ENCODE measurements at places on chromosomes 2 and 18. TPM values are rescaled to one million over a fixed set of nuclear protein-coding genes. Genes with fewer than 3 reads are reported as not detected.

GRCh38 chr2:16614314-16614860 lies 51.2 kb downstream of the CYRIA start:
- no peak overlapping the region for H3K4me3 ChIP-seq
- no peaks in the 10 kb centered on the region for H3K36me3 ChIP-seq
- no peak for DNase-seq
- no peaks in the 10 kb centered on the region for H3K27me3 ChIP-seq
- no peak overlapping the region for H3K27ac ChIP-seq
- no peaks in the 10 kb centered on the region for H3K4me1 ChIP-seq

- DNase-seq: no peak
- H3K27me3 ChIP-seq: no peaks in the 10 kb centered on the region
- no peak overlapping the region for H3K27ac ChIP-seq
Observed at GRCh38 chr2:232117413-232117812, 155.9 kb downstream of the DIS3L2 start.

GRCh38 chr2:56444339-56444738 lies 260.5 kb downstream of the CCDC85A start:
- H3K27me3 ChIP-seq: no peaks in the 10 kb centered on the region
- H3K4me3 ChIP-seq: no peak overlapping the region
- H3K36me3 ChIP-seq: no peaks in the 10 kb centered on the region
- H3K4me1 ChIP-seq: no peaks in the 10 kb centered on the region
- peak; percentile 37 for DNase-seq

DNA sequence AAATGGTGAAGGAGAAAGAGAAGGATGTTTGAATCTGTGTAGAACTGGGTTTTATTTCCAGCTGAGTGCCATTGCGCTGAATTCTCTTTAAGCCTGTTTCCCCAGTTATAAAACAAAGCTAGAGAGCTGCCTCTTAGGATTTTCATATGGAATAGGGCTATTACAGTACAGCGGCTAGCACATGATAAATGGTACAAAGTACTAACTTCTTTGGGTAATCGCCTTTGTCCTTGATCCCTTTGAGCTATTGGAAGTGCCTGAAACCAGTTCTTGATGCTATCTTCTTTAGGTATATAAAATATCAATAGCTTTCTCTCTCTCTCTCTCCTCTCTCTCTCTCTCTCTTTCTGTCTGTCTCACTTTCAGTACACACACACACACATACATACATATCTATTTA lies 71.3 kb downstream of the SOX11 start:
- no peaks in the 10 kb centered on the region for H3K36me3 ChIP-seq
- H3K27ac ChIP-seq: no peak overlapping the region
- H3K27me3 ChIP-seq: no peaks in the 10 kb centered on the region
- H3K4me1 ChIP-seq: no peaks in the 10 kb centered on the region

DNA sequence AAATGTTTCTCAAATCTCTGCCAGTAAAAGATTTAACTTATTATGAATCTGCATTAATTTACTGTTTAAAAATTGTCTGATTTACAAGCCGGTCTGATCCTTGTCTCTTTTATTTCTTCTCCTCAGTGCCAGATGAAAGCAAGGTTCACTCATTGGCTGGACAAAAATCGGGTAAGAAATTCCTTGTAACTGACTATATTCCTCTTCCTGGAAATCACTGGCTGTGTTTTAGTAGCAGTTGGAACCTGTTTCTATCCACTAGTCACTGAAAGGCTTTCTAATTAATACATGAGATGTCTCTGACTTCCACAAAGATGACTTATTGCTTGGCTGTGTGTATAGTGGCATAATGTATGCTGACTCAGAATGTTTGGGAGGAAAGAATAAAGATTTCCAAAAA lies 436.6 kb upstream of the NRP2 start:
- no peaks in the 10 kb centered on the region for H3K27me3 ChIP-seq
- H3K27ac ChIP-seq: no peak overlapping the region
- DNase-seq: no peak
- no peak overlapping the region for H3K4me3 ChIP-seq
- H3K36me3 ChIP-seq: no peaks in the 10 kb centered on the region

DNA sequence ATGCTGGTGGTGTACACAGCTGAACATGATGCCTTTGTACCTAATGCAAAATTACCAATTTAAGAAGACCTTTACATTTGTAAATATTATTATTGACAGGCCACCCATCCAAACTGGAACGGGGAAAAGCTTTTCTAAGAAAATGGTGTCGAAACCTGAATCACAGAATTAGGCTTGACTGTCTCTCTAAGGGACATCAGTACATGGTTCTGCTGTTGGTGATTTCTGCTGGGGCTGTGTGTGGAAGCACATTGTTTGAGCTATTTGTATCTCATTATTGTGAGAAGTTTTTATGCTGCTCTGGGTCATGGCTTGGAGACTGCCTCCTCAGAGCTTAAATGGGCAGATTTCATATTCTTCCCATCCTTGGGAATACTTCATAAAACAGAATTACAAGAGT lies 420.9 kb upstream of the POU3F3 start:
- H3K27me3 ChIP-seq: no peaks in the 10 kb centered on the region
- no peak overlapping the region for H3K4me3 ChIP-seq
- no peaks in the 10 kb centered on the region for H3K36me3 ChIP-seq
- H3K27ac ChIP-seq: no peak overlapping the region

The DUSP2 gene
- total RNA-seq: 1.2 TPM

DNA sequence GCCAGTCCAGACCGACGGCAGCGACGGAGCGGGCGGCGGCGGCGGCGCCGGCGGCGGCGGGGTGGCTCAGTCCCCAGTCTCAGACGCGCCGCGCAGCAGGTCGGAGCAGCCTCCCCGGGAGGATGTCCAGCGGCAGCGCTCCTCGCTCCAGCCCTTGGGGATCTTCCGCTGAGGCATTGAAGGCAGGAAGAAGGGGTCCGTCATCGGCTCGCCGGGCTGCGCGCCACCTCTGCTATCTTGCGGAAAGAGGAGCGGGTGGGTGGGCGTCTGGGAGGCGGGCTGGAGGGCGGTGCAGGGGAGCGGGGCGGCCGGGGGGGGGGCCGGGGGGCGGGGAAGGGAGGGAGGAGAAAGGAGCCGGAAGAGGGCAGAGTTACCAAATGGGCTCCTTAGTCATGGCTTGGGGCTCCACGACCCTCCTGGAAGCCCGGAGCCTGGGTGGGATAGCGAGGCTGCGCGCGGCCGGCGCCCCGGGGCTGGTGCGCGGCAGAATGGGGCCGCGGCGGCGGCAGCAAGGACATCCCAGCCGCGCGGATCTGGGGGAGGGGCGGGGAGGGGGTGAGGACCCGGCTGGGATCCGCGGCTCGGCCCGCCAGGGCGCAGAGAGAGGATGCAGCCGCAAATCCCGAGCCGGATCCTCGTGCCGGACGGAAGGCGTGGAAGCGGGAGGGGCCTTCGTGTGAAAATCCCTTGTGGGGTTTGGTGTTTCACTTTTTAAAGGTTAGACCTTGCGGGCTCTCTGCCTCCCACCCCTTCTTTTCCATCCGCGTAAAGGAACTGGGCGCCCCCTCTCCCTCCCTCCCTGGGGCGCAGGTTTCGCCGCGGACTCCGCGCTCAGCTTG lies at the start of gene NETO1:
Gene NETO1 (minus strand): TSS at position 242 of the 839 bp plus-strand sequence. CDS start 696 bp downstream, outside the sequence.
- no peak within 1 kb of the TSS for H3K27ac ChIP-seq
- no peaks in the 10 kb centered on the region for H3K36me3 ChIP-seq
- no peak within 1 kb of the TSS for H3K4me3 ChIP-seq
- peaks cover 13% of the 10 kb centered on the region for H3K27me3 ChIP-seq
- DNase-seq: no peak

The CABYR gene
- not detected for total RNA-seq

DNA sequence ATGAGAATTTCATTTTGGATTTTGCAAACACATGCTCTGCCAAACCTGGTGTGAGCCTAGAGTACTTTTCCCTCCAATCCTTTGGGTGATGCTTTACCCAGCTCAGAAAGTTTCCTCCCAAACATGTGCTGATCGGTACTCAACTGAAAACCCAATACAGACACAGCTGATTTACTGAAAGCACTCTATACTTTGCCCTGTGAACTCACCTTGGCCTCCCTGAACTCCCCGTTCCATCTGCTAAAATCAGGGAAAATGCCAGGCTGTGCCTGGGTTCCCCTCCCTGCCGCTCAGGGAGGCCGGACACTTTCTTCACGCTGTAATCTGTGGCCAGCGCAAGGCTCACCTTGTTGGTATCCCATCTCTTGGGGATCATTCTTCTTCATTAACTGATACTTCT lies 391.2 kb downstream of the CBLN2 start:
- H3K27me3 ChIP-seq: no peaks in the 10 kb centered on the region
- DNase-seq: no peak
- H3K4me3 ChIP-seq: no peak overlapping the region
- H3K27ac ChIP-seq: no peak overlapping the region

The CCDC85A gene
- 0.38 TPM for total RNA-seq

DNA sequence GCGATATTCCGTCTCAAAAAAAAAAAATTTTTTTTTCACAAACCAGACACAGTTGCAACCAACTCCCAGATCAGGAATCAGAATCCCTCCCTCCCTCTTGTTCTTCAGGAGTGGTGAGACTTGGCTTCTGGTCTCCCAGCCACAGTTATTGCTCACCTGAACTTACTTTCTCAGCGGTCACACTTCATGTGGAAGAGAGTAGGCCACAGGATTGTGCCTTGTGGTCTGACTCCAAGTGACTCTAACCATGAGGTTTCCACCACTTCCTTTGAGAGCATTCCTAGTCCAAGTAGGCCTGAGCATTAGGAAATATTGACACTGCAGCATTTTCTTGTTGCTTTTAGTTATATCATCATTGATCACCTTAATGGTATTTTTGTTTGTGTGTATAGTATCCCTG lies 12.1 kb downstream of the FMNL2 start:
- no peak for DNase-seq
- no peaks in the 10 kb centered on the region for H3K4me1 ChIP-seq
- H3K4me3 ChIP-seq: no peak overlapping the region
- H3K27ac ChIP-seq: no peak overlapping the region

The FAM237A gene
- total RNA-seq: not detected

The TUBA4B gene
- total RNA-seq: not detected

- H3K36me3 ChIP-seq: no peaks in the 10 kb centered on the region
- H3K27ac ChIP-seq: no peak overlapping the region
- H3K4me3 ChIP-seq: no peak overlapping the region
- no peak for DNase-seq
Observed at GRCh38 chr18:392928-393573, 107.5 kb downstream of the COLEC12 start.

The ARHGEF4 gene
- total RNA-seq: 19.6 TPM

DNA sequence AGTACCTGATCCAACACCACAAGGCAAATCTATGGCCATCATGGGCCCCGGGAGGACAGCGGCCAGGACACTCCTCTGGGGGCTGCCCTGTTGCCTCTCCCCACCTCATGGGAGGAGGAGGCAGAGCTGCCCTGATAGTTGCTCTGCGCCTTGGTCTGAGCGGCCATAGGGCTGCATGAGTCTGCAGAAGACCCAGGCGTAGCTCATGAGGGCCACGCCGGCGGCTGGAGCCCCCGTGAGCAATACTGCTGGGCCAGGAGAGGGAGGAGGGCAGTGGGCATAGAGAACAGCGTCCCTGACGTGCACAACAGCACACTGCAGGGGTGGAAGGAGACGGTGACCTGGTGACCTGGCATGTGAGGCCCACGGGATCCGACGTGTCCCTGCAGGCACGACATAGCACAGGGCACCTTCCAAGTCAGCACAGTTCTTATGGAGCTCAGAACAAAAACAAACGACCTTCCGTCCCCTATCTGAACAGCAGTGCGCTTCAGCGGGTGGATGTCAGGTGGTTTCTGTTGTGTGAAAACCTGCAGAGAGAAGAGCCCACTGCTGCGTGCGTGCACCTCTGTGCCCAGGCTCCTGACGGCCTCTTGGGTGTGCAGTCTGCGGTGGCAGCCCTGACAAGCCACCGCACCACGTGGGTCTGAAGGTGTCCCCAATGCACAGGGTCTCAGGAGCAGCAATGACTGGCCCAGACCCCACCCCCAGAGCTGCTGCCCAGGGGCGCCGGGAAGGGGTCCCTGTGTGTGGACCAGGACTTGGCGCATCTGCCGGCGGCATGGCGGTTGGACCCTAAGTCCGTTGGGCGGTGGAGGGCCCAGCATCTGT lies 13.0 kb downstream of the STK25 start:
- no peak for DNase-seq
- H3K36me3 ChIP-seq: peaks cover 40% of the 10 kb centered on the region
- no peak overlapping the region for H3K27ac ChIP-seq
- no peaks in the 10 kb centered on the region for H3K4me1 ChIP-seq
- no peak overlapping the region for H3K4me3 ChIP-seq
- H3K27me3 ChIP-seq: no peaks in the 10 kb centered on the region

The DCTN1 gene
- total RNA-seq: 47.8 TPM

The POTEI gene
- total RNA-seq: 0.13 TPM

GRCh38 chr2:20052229-20052851 lies 912 bp upstream of the LAPTM4A start:
- peak overlapping the region; percentile 92 for H3K27ac ChIP-seq
- no peaks in the 10 kb centered on the region for H3K36me3 ChIP-seq
- H3K27me3 ChIP-seq: no peaks in the 10 kb centered on the region
- peaks cover 6% of the 10 kb centered on the region for H3K4me1 ChIP-seq

- no peak overlapping the region for H3K4me3 ChIP-seq
- DNase-seq: no peak
- no peaks in the 10 kb centered on the region for H3K36me3 ChIP-seq
- H3K27ac ChIP-seq: no peak overlapping the region
Observed at GRCh38 chr2:65786007-65786717, 353.8 kb upstream of the SPRED2 start.

The TIMM21 gene
- total RNA-seq: 6.2 TPM

GRCh38 chr2:27078267-27079194 lies at the start of gene EMILIN1:
TSS of gene EMILIN1 (plus strand) at chr2:27078615. CDS start at chr2:27079066, 451 bp downstream.
- peak; percentile 75 for DNase-seq
- H3K27me3 ChIP-seq: no peaks in the 10 kb centered on the region
- no peaks in the 10 kb centered on the region for H3K36me3 ChIP-seq
- H3K4me1 ChIP-seq: no peaks in the 10 kb centered on the region
- H3K4me3 ChIP-seq: peak within 1 kb of the TSS; percentile 6

The AOX1 gene
- 105 TPM for total RNA-seq

- H3K4me3 ChIP-seq: no peak overlapping the region
- H3K27ac ChIP-seq: no peak overlapping the region
- H3K36me3 ChIP-seq: no peaks in the 10 kb centered on the region
- no peaks in the 10 kb centered on the region for H3K27me3 ChIP-seq
- no peaks in the 10 kb centered on the region for H3K4me1 ChIP-seq
Observed at GRCh38 chr2:69298261-69298660, 88.8 kb downstream of the GFPT1 start.

The RTN4 gene
- 105 TPM for total RNA-seq

The PLGLB2 gene
- total RNA-seq: 2.8 TPM

DNA sequence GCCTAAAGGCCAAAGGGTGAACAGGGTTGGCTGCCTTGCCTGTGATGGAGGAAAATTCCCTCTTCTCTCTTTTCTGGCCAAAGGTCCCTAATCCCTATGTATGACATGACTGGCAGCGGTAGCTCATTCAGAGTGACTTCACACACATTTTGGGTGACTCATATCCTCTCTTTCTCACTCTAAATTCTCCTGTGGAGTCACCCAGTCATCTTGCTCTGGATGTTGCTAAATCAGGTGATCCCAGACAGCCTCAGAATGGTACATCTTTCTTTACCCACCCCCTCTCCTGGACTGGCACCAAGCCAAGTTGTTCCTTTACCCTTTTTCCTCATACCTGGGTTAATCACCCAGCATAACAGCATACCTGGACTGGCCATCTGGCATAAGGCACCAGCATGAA lies 77.2 kb downstream of the NEURL3 start:
- H3K27ac ChIP-seq: no peak overlapping the region
- no peak overlapping the region for H3K4me3 ChIP-seq
- peaks cover 6% of the 10 kb centered on the region for H3K4me1 ChIP-seq
- H3K36me3 ChIP-seq: no peaks in the 10 kb centered on the region

- DNase-seq: no peak
- no peaks in the 10 kb centered on the region for H3K4me1 ChIP-seq
- no peak overlapping the region for H3K4me3 ChIP-seq
- no peaks in the 10 kb centered on the region for H3K36me3 ChIP-seq
Observed at GRCh38 chr18:10188971-10189810, 265.2 kb upstream of the APCDD1 start.

Measured in pancreas (tissue), 10 donors.